CD4-positive, alpha-beta T cell treated with Interferon gamma for 1 hour (primary cell): ENCODE measurements at places on chromosomes 7 and 10.

- no peak for DNase-seq
Measured at GRCh38 chr7:70313271-70313670, 715.0 kb downstream of the AUTS2 start.

GRCh38 chr7:150568714-150569113, 1.5 kb downstream of the GIMAP4 start:
- peak; percentile 20 for DNase-seq

- no peak for DNase-seq
Measured at GRCh38 chr10:69624245-69624786, 5.7 kb upstream of the FAM241B start.

- DNase-seq = no peak
Measured at GRCh38 chr10:22479419-22479818, 134.1 kb downstream of the SPAG6 start.

- DNase-seq = no peak
Measured at GRCh38 chr10:62631241-62631640, 173.3 kb upstream of the ADO start.

DNA sequence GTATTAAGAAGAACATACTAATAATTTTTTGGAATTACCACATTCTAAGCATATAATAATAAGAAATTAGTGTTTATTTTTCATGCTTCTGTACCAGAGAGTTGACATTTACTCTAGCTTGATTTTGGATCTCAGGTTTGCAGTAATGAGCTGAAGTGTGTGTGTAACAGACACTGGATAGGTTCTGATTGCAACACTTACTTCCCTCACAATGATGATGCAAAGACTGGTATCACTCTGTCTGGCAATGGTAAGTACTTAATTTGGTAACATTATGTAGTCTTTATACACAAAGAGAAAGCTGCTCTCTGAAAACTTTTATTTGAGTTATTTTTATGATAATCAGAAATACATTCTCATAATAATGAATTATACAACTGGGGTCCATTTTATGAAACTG, 54.1 kb downstream of the SRI start:
- no peak for DNase-seq

GRCh38 chr7:27795977-27796376, 56.0 kb downstream of the TAX1BP1 start:
- DNase-seq = no peak

- peak; percentile 24 for DNase-seq
Measured at GRCh38 chr7:1742555-1743303, 72.7 kb downstream of the ELFN1 start.

- no peak for DNase-seq
Measured at GRCh38 chr10:128704716-128705115, 578.5 kb upstream of the MKI67 start.

DNA sequence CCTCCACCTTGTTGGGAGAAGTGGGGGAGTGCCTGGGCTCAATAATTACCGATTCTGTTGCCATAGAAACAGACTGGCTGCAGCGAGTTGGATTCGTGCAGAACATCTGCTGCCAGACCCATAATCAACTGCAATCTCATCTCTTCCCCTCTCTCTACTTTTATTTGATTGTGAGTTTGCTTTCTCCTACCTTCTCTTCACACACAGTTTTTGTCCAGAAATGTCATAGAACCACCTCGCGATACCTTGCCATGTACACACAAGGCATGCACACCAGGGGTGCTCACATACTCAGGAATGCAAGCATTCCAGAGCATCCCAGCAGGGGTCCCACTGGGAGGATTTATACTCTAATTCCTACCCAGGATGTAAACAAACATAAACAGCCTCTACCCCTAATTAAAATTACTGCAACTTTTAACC, 262.2 kb upstream of the AOAH start:
- DNase-seq = no peak

GRCh38 chr10:86111902-86112545, 254.6 kb downstream of the GRID1 start:
- no peak for DNase-seq

DNA sequence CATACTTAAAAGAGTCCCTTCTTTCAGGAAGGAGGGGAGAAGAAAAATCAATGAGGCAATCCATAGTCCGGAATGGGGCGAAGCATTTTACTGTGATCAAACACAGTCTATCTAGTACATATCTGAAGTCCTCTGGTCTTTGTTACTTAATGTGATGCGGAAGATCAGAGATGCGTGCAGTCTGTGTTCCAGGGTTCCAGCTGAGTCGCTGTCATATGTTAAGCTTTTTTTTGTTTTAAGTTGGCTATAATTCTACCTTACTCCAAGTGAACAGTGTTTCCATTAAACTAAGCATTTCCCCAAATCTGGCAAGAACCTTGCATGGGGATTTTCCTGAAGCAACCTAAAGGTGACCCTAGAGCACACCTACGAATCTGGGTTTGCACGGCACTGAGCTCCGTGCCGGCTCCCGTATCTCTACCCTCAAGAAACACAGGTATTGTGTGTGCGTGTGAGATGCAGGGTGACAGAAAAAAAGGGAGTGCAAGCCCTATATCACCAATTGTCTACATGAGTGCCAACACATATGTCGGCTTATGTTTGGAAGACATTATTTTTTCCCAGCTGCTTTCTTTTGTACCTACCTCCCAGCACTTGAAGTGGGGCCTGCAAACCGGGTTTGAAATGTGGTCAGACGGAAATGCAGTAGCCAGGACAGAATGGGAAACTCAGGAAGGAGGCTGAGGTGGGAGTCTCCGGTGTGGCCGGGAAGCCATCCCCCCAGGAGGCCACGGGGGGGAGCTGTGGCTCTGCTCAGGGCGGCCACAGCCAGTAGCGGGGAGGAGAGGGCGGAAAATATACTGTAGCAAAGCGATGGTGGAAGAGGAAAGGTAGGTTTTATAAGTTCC, 435.8 kb upstream of the MGMT start:
- DNase-seq = peak; percentile 18

- no peak for DNase-seq
Measured at GRCh38 chr7:159007364-159007995, 137.2 kb downstream of the VIPR2 start.

DNA sequence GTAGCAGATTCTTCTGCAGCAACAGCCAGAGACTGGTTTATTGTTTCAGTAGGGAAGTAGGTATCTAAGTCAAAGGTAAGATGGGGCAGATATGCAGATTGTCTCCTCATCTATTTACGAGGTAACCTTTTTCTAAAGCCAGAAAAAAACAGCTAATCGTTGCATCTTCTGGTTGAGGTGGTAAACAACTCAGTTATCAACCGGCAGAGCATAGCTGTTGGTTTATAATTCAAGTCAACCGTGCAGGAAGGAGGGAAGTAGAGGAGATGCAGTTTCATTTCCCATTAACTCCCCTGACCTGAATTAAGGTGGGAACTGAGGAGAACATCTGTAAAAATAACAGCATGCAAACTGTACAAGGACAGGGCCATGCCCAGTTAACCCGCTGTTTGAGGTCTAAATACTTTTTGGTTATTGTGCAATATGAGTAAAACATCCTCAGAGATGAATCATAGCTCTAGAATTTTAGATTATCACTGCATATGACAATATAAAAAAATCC, 156.5 kb upstream of the ITGB1 start:
- DNase-seq = no peak

GRCh38 chr7:74623135-74623534, 34.4 kb upstream of the GTF2I start:
- DNase-seq = no peak
